ENCODE measurements at places on chromosomes 6 and 20.

DNA sequence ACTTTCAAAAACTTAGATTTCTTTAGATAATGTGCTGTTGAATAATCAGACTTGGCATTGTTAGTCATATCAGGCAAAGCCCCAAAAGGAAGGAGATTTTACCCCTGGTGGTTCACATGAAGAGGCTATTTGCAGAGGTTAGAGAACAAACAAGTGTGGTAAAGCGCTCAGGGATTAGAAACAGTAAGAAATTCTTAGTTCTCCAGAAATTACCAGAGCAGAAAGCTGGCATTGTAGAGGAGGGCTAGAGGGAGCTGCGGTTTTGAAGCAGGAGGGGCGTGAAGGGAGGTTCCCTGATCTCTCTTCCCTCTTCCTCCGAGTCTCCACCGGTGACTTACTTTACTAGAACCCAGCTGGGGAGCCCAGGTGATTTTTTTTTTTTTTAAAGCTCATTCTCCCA is 10.2 kb downstream of the MYO6 start:
- DNase-seq, result no peak

DNA sequence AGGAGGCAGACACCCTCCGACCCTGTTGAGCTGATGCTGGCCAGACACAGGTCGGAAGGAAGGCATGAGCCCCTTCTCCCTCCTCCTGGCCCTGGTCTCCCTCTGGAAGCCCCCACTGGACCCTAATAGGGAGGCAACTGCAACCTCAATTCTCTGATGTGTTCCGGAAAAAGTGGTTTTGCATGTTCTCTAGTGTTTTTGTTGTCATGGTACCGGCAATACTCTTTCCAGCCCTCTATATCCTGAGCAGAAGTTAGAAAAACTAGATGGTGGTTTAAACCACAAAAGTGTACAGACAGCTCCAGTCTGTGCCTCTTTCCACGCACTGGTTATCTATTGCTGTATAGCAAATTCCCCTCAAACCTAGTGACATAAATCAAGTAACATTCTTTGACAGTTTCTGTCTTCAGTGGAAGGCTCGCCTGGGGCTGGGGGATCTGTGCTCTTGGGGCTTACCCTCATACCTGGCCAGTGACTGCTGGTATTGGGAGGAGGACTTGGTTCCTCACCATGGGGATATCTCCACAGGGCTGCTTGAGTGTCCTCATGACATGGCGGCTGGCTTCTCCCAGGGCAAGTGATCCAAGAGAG is 37.0 kb downstream of the SYTL3 start:
- DNase-seq, result no peak

DNA sequence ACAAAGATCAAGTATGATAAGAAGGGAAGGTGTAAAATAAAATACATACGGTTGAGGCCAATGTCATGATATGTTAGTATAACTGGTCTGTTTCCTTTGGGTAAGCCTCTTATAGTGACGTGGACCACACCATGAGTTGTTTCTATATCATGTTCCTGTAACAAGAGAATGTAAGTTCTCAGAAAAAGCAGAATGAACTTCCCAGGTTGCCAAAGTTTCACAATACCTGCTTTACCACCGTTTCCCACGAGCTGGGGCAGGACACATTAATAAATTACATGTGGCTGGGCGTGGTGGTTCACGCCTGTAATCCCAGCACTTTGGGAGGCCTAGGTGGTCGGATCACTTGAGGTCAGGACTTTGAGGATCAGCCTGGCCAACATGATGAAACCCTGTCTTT is 42.6 kb upstream of the SLA2 start:
- no peak for DNase-seq

DNA sequence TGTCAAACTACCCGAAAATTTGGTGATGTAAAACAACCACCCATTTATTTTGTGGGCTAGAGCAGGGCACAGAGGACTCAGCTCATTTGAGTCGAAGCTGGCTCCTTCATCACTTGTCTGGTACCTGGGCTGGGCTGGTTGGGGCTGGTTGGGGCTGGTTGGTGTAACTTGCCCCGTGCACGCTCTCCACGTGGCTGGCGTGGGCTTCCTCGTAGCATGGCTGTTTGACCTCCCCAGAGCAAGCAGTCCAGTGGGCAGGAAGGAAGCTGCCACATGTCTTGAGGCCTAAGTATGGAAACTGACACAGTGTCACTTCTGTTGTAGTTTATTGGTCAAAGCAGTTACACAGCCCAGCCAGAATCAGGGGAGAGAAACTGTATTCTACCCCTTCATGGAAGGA is 27.1 kb downstream of the BCAS4 start:
- no peak for DNase-seq

- DNase-seq, result no peak
These were observed 312.0 kb downstream of the SOX4 start for GRCh38 chr6:21905531-21905930.

GRCh38 chr20:21228511-21228910 is 74.6 kb upstream of the XRN2 start:
- no peak for DNase-seq

DNA sequence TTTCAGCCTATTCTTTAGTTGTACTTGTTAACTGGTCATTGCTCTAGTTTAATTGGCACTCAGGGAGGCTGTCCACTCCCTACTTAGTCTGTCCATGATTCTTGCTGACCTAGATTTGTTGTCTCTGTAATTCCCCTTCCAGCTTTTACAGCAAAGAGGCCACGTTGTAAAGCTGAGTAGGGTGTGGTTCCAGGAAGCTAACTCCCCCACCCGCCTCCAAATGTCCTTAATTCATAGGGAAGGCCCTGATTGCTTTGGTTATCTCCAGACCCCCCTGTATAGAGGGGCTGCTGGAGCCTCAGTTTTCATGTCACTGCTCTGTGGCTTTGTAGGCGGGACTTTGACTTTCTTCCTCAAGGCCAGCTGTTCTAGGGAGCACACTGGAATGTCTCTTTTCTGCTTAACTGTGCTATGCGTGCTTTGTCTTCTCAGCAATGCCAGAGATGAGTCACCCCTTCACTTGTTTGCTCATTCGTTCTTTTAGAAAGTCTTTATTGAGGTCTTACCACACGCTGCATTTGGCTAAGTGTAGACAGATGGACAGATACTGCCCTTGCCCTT is 175.1 kb upstream of the JAG1 start:
- DNase-seq, result no peak

DNA sequence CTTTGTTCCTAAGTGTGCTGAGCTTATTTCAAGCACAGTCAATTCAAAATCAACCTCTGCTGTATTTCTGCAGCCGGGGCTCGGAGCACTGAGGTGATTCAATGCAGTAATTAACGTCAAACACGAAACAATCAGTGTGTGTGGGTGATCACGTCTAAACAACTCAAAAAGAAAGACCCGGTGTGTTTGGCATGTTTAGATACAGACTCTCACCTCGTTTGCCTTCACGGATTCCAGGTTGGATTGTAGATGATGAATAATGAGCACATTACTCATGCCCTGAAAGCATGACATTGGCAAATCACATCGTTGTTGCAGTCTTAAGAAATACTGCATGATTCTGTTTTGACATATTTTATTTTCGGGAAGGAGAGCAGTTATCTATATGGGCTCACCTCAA is 231.0 kb downstream of the QKI start:
- no peak for DNase-seq

DNA sequence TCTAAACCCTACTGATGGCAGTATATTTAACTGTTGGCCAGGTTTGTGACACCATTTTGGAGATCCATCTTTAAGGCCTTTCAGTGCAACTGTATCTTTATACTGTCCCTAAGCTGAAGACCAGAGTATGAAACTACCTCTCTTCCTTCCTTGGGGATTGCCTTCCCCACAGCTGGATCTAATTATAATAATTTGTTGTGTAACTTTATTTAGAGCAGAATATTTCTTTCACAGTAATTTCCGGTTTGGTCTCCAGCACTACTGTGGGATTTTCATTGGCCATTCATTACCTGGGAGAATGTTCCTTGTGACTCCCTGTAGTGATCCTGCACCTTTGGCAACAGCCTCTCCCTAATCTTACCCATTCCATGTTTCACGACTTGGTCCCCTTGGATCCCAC is 75.2 kb downstream of the AKAP7 start:
- DNase-seq, result no peak

- no peak for DNase-seq
These were observed 3.3 kb downstream of the CEBPB start for GRCh38 chr20:50193836-50194421.

GRCh38 chr6:37005061-37005810 is at the start of gene FGD2:
Gene FGD2, plus strand, starts transcription at chr6:37005655. Its CDS starts 163 bp downstream, at chr6:37005818.
- DNase-seq, result no peak

- no peak for DNase-seq
These were observed 111.5 kb upstream of the CITED2 start for GRCh38 chr6:139485742-139486475.

DNA sequence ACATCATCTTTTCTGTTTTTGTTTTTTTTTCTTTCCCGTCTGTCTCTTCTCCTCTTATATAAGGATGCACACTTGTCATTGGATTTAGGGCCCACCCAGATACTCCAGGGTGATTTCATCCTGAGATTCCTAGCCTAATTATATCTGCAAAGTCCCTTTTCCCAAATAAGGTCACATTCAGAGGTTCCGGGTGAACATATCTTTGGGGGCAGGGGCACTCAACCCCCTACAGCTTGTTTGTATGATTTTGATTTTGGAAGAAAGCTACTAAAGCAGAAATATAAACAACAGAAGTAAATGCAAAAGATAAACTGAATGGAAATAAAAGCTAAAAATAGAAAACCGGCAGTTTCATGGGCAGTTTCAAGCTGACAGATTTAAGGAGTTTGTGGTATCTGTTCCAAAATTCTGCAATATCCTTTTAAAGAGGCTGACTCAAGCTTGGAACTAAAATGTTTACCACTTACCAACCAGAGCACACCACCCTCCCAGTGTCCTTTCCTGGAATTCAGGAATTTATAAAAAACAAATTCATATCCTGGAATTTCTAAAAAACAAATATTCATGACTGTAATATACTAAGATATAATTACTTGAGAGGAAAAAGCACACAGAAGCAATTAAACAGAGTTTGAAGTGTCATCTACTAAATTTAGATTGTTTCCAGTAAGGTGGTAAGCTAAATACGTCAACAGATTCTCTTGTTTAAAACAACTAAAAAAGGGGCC is 100.0 kb upstream of the CARMIL1 start:
- DNase-seq, result no peak

DNA sequence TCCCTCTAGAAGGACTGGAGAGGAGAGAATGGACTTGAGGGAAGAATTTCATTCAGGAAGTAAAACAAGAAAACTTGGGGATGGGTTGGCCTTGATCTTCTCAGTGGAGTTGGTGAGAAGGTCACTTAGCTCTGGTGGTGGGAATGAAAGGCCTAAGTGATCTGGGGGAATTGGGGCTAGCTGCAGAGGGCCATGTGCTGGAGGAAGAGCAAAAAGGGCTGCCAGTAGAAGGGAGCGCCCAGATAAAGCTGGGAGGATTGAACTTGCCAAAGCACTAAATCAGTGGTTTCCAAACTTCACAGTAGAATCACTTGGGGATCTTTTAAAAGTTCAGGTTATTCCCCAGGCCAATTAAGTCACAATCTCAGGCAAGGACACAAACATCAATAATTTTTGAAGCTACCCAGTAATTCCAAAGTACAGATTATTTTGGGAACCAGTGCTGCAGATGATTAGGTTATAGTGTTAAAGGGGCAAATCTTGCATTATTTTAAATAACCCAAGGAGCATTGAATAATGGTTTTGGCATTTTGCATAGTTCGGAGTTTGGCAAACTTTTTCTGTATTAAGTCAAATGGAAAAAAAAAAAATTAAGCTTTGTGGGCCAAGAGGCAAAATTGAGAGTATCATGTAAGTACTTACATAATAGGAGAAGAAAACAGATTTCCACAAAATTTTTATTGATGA is 36.5 kb upstream of the RFPL4B start:
- DNase-seq, result no peak

Measured in mesenteric fat pad (tissue), 1 donor.